Stimulated activated CD4-positive, alpha-beta T cell treated with anti-CD3 and anti-CD28 coated beads, Interleukin-15, amount 100 ng/mL, for 1 hour (primary cell): ENCODE measurements at places on chromosomes 5 and 9.

GRCh38 chr9:4235871-4236804, 63.7 kb downstream of the GLIS3 start:
- DNase-seq: no peak

GRCh38 chr5:175654339-175654738, 3.5 kb upstream of the HRH2 start:
- no peak for DNase-seq

GRCh38 chr5:55896238-55896637, 45.1 kb downstream of the IL31RA start:
- DNase-seq: no peak

- DNase-seq: no peak
Observed at GRCh38 chr9:96232539-96233241, 69.3 kb downstream of the HSD17B3 start.

- DNase-seq: no peak
Observed at GRCh38 chr5:163815240-163815791, 309.9 kb downstream of the MAT2B start.

DNA sequence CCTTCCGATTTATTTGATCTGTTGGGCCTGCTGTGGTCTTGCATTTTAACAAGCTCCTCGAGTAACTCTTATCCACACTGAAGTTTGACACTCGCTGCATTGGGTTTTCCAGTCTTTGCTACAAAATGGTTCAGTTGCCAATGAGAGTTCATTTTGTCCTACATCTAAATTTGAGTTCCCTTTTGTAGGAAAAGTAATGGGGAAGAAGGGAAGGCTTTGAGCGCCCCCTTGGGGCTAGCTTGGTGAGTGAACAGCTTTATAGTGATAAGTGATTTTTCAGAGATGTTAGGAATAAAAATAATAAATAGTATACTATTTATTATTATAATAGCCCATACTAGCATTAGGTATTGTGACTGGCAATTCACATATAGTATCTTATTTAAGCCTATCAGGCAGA, 89.9 kb upstream of the GNAQ start:
- DNase-seq: peak; percentile 42
